ENCODE measurements at places on chromosomes 4 and X. TPM values are rescaled to one million over a fixed set of nuclear protein-coding genes. Genes with fewer than 3 reads are reported as not detected.

CT45A2 gene
- 14.8 TPM for polyA plus RNA-seq

CLCN5 gene
- 16.5 TPM for polyA plus RNA-seq

DNA sequence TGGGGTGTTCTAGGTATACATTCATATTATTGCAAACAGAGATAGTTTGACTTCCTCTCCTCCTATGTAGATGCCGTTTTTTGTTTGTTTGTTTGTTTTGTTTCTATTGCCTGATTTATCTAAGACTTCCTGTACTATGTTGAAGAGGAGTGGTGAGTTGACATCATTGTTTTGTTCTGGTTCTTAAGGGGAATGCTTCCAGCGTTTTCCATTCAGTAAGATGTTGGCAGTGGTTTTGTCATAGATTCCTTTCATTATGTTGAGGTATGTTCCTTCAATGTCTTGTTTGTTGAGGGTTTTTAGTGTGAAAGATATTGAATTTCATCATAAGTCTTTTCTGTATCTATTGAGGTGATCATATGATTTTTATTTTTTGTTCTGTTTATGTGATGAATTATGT is 401.6 kb upstream of the EPHA5 start:
- no peak for DNase-seq

DNA sequence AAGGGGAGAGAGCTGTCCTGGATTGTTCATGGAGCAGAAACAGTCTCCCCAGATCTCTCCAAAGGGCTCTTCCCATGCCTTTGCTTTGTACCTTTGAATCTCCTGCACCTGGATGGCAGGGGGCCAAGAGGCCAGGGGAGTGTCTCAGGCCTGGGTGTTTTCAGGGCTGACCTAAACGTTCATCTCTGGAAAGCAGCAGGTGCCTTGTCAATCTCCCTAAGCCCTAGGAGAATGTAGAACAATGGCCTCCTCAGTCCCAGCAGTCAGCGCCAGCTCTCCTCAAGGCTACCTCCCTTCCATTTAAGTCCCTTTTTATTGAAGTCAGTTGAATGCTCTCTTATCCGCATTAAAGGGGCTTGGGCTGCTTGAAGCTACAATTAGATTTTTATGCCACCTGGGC is 31.2 kb upstream of the NSUN7 start:
- no peak for DNase-seq

DNA sequence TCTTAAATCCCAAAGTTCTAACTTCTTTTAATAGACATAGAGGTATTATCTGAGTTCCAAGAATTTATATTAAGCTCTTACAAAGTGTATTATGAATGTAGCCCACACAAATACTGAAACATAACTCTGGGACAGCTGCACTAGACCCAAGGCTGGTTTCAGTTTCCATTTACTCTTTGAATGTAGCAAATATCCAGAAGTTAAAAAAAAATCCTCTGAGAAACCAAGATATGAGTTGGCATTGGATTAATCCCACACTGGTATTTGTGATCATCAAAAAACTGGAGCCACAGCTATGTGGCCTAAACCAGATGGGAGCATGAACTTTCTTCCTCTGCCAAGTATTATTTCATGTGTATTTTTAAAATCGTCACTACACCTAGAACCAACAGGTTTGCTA is 23.6 kb upstream of the SMPX start:
- no peak for DNase-seq

GRCh38 chr4:91288702-91289311 is 1015.0 kb upstream of the GRID2 start:
- no peak for DNase-seq

- no peak for DNase-seq
Measured at GRCh38 chr4:87551361-87551760, 22.2 kb upstream of the SPARCL1 start.

DNA sequence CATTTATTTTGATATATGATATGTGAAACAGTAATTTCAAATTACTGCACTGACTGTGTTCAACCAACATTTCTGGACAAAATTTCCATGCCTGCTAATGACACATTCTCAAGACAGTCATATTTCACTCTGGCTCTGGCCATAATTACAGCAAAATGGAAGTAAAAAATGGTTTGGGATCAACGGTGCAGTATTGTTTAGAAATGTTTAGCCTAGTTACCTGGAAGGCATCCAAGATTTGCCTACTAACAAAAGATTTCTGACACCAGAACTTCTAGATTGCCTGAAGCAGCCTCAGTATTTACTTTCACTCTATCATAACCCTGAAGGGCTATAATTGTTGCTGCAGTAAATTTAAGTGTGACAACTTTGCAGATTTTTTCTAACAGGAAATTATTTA is 416.3 kb downstream of the PCDH10 start:
- no peak for DNase-seq

DNA sequence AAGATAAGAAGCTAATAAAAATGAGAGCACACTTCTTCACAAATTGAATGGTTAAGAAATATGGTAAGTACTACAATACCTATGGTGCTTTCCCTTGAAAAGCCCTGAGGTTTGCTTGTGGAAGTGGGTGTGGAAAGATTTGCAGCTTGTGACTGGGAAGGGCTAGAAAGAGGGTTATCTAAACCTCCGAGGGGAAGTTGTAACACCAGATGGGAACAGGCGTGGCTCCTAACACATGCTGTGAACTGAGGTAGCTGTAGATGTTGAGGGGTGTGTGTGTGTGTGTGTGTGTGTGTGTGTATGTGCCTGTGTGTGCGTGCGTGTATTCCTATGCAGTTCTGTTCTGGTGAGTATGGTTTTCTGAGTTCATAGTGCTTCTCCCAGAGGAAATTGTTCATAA is 21.5 kb downstream of the FRMPD4 start:
- DNase-seq = no peak

DNA sequence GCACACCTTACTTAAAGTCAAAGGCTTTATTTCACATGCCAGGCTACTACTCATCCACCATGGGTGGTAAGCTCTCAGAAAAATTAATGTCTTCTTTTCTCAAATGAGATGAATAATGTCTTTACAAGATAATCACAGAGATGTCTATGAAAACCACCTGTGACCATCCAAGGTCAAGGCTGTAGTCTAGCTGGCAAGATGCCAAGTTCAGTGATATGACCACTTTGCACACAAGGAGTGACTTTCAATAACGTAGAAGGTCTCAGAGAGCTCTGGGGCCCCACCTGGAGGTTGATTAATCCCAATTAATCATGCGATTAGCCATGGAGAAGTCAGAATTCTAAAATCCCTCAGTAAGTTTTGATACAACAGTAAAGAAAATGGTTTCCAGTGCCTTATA is 20.5 kb downstream of the ANOS1 start:
- no peak for DNase-seq

DNA sequence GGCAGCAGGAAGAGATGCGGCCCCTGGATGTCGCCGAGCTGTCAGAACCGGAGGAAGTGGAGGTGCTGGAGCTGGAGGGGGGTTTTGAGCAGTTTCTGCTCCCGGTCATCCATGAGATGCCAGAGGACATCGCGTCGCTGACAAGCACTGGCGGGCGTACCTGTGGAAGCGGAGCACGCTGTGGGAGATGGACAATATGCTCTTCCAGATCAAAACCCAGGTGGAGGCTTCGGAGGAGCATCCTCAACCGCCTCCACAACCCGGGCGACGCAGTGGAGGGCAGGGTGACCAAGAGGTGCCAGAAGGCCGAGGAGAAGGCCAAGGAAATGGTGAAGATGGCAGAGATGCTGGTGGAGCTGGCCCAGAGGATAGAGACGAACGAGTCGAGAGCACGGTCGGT is 7.6 kb upstream of the CCNQ start:
- DNase-seq = no peak

GRCh38 chrX:47664737-47665136 is 5.8 kb upstream of the UXT start:
- no peak for DNase-seq
